Spinal cord (tissue), 10 donors: ENCODE measurements at places on chromosomes 1 and 21. TPM values are rescaled to one million over a fixed set of nuclear protein-coding genes. Genes with fewer than 3 reads are reported as not detected.

Gene CD5L
- polyA plus RNA-seq, result 0.29 TPM

Gene LINGO4
- polyA plus RNA-seq, result 0.62 TPM

Gene C8B
- not detected for polyA plus RNA-seq

Gene PRMT2
- polyA plus RNA-seq, result 216 TPM

Gene AUNIP
- polyA plus RNA-seq, result 3.9 TPM

Gene MPL
- polyA plus RNA-seq, result 0.51 TPM

Gene CACNA1E
- polyA plus RNA-seq, result 37.0 TPM

Gene PCP4L1
- 113 TPM for polyA plus RNA-seq

Gene DNALI1
- 59.7 TPM for polyA plus RNA-seq

Gene LHX8
- not detected for polyA plus RNA-seq

Gene C1orf94
- 1.7 TPM for polyA plus RNA-seq

Gene CFAP107
- polyA plus RNA-seq, result 7.5 TPM

Gene SERTAD4
- 8.8 TPM for polyA plus RNA-seq

Gene LCE2C
- not detected for polyA plus RNA-seq

Gene AVPR1B
- polyA plus RNA-seq, result 0.12 TPM

Gene IGSF8
- 80.3 TPM for polyA plus RNA-seq

Gene PPP1R12B
- polyA plus RNA-seq, result 33.2 TPM

Gene LPAR3
- 2.6 TPM for polyA plus RNA-seq

Gene AZIN2
- polyA plus RNA-seq, result 33.2 TPM

Gene BCL2L15
- polyA plus RNA-seq, result 2.0 TPM

Gene PTPN7
- polyA plus RNA-seq, result 1.5 TPM

Gene DNMT3L
- not detected for polyA plus RNA-seq

Gene KMO
- 0.39 TPM for polyA plus RNA-seq

Gene LCE1D
- polyA plus RNA-seq, result not detected

Gene RAB13
- polyA plus RNA-seq, result 53.7 TPM

Gene NLRP3
- 1.9 TPM for polyA plus RNA-seq

Gene BMP8A
- polyA plus RNA-seq, result 4.7 TPM

Gene IGSF5
- polyA plus RNA-seq, result 4.8 TPM

Gene SPRR2B
- polyA plus RNA-seq, result not detected

Gene IL24
- 0.52 TPM for polyA plus RNA-seq

Gene CC2D1B
- 26.0 TPM for polyA plus RNA-seq

Gene LCE1C
- not detected for polyA plus RNA-seq

Gene E2F2
- polyA plus RNA-seq, result 3.5 TPM
